ENCODE measurements at places on chromosomes 11 and 22. TPM values are rescaled to one million over a fixed set of nuclear protein-coding genes. Genes with fewer than 3 reads are reported as not detected.

DNA sequence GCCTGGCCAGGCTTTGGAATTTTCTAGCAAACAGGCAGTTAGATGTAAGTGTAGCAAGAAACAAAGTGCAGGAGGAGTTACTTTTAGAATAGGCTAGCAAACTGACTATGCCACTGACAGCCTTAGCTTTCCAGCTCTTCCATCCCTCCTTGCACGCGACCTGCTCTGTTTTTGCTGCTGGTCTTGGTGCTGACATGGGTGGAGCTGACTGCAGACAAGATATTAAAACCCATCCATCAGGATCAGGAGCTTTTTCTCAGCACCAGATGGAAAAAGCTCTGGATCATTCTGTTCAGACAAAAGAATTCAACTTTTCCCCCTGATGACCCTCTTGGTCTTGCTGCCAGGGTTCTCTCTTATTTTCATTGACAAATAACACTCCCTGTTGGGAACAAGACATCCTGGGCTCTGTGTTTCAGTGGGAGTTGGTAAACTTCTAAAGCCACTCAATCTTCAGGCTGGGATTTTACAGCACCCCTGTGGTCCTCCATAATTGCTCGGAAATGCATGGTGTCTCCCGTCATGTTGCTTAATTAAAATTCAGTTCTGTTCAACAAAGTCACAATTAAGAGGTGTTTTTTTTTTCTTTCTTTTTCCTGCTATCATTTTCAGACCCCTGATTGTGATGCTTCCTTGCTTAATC is 240.0 kb upstream of the LARGE1 start:
- DNase-seq = no peak

DNA sequence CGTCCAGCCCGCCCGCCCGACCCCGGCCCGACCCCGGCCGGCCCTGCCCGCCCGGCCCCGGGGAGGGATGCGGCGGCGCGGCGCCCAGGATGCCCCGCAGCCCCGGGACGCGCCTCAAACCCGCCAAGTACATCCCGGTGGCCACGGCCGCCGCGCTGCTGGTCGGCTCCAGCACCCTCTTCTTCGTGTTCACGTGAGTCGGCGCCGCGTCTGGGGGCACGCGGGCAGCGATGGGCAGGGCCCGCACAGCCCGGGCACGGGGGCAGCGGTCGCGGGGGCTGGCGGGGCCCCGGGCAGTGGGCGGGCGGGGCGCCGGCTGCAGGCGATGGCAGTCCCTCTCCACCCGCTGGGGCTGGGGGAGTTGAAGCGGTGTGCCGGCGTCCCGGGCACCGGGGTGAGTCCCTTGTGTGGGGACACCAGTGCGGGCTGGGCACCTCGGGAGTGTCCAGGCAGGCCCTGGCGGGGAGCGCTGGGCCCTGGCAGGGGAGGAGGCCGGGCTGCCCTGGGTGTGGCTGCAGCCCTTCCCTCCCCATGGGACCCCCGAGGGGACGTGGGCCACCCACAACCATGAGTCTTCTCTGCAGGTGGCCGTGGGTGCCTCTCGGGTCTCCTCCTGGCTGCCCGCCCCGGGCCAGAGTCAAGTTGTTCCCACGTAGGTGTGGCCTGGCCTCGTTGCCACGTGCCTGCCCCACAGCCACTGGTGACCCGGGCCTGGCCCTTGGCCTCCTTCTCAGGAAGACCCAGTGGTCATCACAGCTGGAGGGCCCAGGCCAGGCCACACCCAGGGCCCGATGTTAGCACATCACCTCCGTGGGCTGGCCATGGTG is 468 bp downstream of the ZDHHC8 start:
- no peak for DNase-seq

- DNase-seq = no peak
These were observed 41.9 kb upstream of the WNT11 start for GRCh38 chr11:76248210-76248609.

GRCh38 chr22:28978863-28979796 is 82.5 kb downstream of the C22orf31 start:
- DNase-seq = no peak

DNA sequence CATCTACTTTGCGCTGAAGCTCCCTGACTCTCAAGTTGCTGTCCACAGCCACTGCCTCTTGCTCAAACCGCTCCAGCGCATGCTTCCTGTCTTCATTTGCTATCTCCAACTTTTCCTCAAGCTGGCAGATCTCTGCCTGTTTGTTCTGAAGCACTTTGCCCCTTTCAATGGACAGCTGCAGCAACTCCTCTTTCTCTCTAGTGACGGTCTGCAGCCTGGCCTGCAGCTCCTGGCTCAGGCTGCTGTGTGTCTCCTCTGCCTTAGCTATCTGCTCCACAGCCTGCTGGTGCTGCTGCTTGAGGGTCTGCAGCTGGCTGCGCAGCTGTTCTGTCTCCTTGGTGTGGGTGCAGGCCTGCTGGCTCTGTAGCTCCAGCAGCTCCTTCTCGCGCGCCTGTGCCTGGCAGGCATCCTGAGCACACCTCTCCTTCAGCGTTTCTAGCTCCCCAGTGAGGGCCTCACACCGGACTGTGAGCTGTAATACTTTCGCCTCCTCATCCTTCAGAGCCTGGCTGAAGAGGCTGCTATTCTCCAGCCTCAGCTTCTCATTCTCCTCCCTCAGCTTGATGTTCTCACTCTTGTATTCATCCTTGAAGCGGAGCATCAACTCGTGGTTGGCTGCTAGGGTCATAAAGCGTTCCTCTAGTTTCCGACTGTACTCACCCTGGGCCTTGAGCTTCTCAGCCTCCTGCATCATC is 723 bp downstream of the CCDC89 start:
- no peak for DNase-seq

DNA sequence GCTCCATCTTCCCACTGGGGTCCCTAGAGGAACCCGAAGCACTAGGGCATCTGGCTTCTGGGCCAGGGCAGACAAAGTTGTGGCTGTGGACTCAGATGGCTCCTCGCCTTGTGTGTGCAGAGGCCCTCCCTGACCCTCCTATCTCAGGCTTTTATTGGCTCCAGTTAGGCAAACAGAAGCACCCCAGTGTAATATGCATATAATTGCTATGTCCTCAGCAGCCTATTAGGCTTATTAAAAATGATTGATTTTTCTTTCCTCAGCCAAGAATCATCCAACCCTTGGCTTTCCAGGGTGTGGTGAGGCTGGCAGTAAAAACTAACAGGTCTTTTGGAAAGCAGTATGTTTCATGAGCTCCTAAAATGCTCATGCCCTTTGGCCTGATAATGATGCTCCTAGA is 22.3 kb downstream of the UPB1 start:
- DNase-seq = no peak

- DNase-seq = no peak
These were observed 65.4 kb downstream of the PRR5L start for GRCh38 chr11:36361472-36361871.

- DNase-seq = no peak
These were observed 129.9 kb upstream of the TTC12 start for GRCh38 chr11:113184498-113184897.

The POU2AF3 gene
- total RNA-seq = not detected

The MS4A1 gene
- 603 TPM for total RNA-seq

The PATL1 gene
- total RNA-seq = 46.3 TPM

The CDKN1C gene
- total RNA-seq = 0.55 TPM

All from OCI-LY7 (cell line).